B cell (primary cell): ENCODE measurements at places on chromosomes 3 and 15.

DNA sequence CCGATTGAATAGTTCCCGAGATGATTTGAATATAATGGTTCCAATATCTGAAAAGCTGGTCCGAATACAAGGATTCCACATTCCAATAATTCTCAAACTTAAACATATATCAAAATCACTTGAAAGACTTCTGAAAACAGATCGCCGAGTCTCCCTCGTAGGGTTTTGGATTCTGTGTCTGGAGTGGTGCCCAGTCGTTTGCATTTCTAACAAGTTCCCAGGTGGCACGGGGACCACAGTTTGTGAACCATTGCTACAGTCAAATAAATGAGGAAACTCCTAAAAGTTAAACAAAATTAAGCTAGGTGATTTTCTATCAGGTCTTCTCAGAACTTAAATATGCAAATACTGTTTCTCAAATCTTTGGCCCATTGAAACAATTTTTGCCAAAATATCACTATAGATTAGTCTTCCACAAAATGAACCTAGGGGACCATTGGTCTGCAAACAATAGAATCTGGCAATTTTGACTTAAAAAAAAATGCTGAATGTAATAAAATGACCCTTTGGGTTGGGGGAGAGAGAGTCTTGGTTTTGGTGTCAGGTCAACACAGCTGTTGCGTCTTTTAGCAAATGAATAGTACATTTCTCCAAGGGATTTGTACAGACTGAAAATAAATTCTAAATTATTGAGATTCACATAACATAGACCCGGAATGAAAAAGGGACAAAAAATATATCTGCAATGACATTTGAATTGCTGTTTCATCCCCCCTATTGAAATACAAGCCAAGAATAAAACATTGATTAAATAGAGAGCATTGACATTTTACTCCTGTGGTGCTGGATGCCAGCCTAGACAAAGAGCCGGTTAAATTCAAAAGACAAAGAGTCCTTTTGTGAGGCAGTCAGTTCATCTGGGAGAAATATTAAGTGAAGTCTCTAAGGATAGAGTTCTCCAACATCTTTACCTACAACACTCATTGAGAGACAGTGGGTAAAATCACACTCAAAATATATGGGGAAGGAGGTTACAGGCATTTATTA is 175.7 kb upstream of the ADAMTS9 start:
- no peaks in the 10 kb centered on the region for H3K4me1 ChIP-seq
- no peak overlapping the region for H3K4me3 ChIP-seq

GRCh38 chr15:36831904-36832287 is 252.5 kb downstream of the CDIN1 start:
- no peak overlapping the region for H3K4me3 ChIP-seq
- no peaks in the 10 kb centered on the region for H3K27me3 ChIP-seq

DNA sequence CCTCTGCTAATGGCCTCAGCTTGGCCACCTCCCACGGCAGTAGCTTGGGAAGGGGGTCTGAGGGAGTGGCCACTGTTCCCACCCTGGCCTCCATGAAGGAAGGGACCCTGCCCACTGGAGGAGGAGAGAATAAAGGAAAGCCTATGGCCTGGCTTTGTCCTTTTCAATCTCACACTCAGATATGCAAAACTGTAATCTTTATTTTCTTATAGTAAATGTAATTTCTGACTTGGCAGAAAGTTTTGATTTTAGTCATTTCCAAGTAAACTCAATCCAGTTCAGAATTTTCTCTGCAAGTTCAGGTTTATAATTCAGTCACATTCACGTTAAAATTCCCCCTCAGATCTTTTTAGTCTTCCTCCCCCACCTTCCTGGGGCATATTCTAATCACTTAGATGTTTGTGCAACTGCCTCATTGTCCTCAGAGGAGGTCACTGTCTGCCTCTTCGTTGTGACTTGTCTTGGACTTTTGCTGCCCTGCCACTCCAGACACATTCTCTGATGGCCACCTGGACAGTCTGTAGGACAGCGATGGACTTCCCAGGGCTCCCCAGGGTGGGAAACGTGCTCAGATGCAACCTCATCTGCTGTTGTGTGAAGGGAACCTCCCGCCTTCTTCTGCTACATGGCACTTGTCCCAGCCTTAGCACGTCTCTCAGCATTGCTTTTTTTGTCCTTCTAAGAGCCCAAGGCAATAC is 222.8 kb upstream of the TBL1XR1 start:
- no peak for DNase-seq
- H3K36me3 ChIP-seq = no peaks in the 10 kb centered on the region
- H3K27ac ChIP-seq = no peak overlapping the region
- no peaks in the 10 kb centered on the region for H3K4me1 ChIP-seq

DNA sequence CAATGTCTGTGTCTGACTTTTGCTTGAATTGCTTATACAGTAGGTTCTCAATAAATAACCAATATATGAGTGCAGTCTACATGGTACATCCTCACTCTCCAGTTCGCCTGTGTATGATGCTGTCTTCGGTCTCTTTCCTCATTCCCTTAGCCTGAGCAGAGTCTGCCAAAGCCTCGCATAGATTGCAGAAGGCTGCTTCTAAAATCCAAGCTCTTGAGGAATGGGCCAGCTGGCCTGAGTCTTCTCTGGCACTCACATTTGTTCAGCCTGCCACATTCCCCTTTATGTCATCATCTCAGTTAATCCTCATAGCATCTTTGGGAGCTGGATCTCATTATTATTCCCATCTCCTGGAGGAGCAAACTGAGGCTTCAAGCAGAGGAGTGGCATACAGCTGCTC is 27.2 kb upstream of the ADAMTS7 start:
- no peak overlapping the region for H3K27ac ChIP-seq
- no peaks in the 10 kb centered on the region for H3K4me1 ChIP-seq
- H3K27me3 ChIP-seq = no peaks in the 10 kb centered on the region
- H3K36me3 ChIP-seq = no peaks in the 10 kb centered on the region
- H3K4me3 ChIP-seq = no peak overlapping the region

DNA sequence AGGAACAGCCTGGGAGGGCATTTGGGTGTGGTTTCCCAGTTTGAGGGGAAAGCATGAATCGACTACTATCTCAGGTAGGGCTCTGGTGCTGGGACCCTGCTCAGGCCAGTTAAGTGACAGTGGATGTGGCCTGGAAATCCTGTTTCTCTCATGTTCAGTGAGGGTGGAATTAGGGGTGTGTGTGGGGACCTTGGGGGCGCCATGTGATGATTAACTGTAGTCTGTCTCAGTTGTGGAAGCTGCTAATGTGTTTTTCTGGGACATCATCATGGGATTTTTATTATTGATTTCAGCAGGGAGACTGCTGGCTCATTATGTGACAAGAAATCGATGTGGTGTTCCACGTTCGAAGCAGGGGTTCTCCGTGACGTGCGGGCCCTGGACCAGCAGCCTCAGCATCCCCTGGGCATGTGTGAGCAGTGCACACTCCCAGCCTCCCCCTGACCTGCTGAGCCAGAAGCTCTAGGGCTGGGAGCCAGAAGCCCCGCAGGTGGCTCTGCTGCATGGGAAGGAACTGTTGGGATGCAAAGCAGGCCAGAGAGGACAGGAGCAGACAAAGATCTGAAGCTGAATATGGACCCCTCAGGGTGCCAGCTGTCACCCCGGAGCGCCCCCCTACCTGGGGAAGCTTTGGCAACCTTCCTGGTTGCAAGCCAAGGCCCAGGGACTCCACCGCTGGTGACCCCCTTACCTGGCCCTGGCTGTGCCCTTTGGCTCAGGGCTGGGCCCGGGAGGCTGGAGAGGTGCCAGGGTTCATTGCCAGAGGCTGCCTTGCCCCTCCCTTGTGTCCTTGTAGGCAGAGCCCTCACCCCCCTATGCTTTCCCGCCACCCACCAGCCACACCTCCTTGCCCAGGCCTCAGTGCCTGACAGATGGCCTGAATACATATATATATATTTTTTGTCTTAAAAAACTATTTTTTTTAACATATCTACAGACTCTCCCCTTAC is 149.8 kb downstream of the APBA2 start:
- DNase-seq = no peak
- no peaks in the 10 kb centered on the region for H3K36me3 ChIP-seq
- no peak overlapping the region for H3K4me3 ChIP-seq
- no peak overlapping the region for H3K27ac ChIP-seq

DNA sequence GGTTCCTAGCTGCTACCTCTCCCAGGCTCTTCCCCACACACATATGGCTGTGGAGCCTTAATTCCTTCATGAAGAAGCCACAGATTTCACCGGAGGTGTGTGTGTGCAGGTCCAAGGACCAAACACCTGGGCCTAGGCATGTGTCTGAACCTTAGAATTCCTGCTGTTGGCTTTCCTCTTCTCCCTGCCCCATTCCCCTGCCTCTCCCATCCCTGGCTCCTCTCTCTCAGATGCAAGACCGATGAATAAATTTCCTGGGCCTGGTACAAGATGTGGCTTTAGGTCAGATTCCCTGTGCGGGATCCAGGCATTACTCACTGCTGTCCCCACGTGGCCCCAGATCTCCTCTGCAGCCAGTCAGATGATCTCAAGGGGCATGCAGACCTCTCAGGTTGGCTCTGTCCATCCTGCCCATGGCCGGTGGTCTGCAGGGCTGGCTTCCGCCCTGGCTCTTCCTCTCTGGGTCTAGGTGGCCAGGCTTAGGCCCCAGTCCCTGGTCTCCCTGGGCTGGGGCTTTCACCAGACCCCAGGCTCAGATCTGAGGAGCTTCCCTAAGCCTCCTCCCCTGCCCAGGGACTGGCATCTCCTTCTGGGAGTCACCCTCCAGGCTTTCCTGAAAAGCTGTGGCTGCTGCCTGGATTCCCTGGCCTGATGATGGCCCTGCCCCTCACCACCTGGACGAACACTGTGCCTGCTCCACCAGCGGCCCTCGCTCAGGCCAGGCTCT is 20.5 kb downstream of the CCR9 start:
- H3K4me1 ChIP-seq = peaks cover 46% of the 10 kb centered on the region
- no peak for DNase-seq
- H3K27ac ChIP-seq = no peak overlapping the region
- H3K4me3 ChIP-seq = no peak overlapping the region

- H3K36me3 ChIP-seq = no peaks in the 10 kb centered on the region
- H3K4me1 ChIP-seq = peaks cover 10% of the 10 kb centered on the region
- no peaks in the 10 kb centered on the region for H3K27me3 ChIP-seq
- H3K27ac ChIP-seq = no peak overlapping the region
- DNase-seq = no peak
- H3K4me3 ChIP-seq = no peak overlapping the region
Measured at GRCh38 chr3:124837730-124838186, 49.4 kb downstream of the ITGB5 start.

GRCh38 chr3:100265016-100265415 is 4.2 kb downstream of the TBC1D23 start:
- no peak overlapping the region for H3K4me3 ChIP-seq
- peaks cover 15% of the 10 kb centered on the region for H3K4me1 ChIP-seq
- no peaks in the 10 kb centered on the region for H3K27me3 ChIP-seq
- no peak overlapping the region for H3K27ac ChIP-seq
- DNase-seq = no peak
- no peaks in the 10 kb centered on the region for H3K36me3 ChIP-seq

DNA sequence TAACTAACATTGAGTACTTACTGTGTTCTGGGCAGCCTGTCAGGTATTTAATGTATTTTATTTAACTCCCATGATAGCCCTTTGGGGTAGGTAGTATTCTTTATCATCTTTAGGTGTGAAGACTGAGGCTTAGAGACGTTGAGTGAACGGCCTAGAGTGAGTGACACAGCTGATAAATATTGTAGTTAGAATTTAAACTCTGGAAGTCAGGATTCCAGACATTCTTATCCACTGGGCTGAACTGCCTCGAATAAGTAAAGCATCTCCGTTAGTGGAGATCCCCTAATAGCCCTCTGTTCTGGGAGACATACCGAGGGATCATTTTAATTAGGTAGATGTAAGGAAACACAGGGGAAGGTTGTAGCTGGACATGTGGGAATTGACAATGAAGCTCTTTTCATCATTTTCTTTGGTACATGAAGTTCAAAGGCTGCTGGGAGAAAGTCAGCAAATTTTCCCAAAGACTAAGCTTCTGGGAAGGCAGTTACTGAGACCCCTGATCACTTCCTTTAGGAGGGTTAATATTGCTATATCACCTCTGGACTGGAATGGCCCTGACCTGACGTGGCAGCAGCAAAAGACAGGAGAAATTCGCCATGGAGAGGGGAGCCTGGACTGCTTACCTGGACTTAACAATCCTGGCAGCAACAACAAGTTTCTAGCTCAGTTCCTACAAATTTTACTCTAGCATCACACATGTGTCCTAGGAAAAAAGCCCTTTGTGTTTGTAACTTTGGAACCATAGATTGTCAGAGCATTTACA is 11.7 kb upstream of the PDCD6IP start:
- no peaks in the 10 kb centered on the region for H3K27me3 ChIP-seq
- peaks cover 3% of the 10 kb centered on the region for H3K4me1 ChIP-seq
- H3K27ac ChIP-seq = no peak overlapping the region
- no peak overlapping the region for H3K4me3 ChIP-seq

DNA sequence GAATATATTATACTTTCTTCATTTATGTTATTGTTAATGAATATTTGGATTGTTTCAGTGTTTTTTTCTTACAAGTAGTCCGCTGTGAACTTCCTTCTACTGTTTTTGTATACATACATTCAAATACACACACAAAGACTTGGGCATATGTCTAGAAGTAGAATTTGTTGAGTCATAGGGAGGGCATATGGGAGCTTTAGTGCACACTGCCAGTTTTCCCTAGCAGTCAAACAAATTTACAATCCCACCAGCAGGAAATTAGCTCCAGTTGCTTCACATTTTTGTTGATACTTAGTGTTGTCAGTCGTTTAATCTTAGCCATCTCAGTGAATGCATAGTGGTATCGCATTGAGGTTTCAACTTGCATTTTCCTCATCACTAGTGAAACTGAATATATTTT is 492.3 kb downstream of the DIPK2A start:
- H3K27ac ChIP-seq = no peak overlapping the region
- no peak for DNase-seq
- no peaks in the 10 kb centered on the region for H3K27me3 ChIP-seq
- H3K4me3 ChIP-seq = no peak overlapping the region
- no peaks in the 10 kb centered on the region for H3K36me3 ChIP-seq

GRCh38 chr3:133663569-133664313 is 2.0 kb upstream of the TOPBP1 start:
- no peak overlapping the region for H3K4me3 ChIP-seq
- no peak overlapping the region for H3K27ac ChIP-seq
- H3K36me3 ChIP-seq = peaks cover 2% of the 10 kb centered on the region
- peak; percentile 63 for DNase-seq
- H3K4me1 ChIP-seq = peaks cover 19% of the 10 kb centered on the region

DNA sequence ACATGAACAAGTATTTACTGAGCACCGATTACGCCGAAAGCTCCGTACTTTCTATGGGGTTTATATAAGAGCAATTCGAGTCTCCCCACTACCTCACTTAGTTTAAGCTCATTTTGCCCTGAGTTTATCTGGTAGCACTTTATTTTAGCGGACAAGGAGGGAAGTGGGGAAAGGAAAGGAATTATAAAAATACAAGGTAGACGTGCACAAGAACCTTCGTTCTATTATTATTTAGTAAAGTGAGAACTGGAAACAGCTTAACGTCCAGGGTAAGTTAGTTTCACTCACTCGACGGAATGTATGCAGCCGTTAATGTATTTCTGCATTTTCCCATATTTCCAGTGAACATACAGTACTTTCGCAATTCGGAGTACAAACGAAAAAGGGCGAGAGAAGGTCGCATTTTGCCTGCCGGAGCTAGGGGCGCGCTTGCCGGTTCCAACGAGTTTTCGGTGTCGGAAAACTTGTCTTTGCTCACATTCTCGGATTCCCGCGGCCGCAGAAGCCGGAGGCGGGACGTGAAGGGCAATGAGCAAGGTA is 1.2 kb upstream of the STT3B start:
- no peak for DNase-seq
- H3K27me3 ChIP-seq = no peaks in the 10 kb centered on the region
- H3K4me1 ChIP-seq = peaks cover 32% of the 10 kb centered on the region
